Vagina (tissue), 2 donors: ENCODE measurements at places on chromosomes 16 and 17.

DNA sequence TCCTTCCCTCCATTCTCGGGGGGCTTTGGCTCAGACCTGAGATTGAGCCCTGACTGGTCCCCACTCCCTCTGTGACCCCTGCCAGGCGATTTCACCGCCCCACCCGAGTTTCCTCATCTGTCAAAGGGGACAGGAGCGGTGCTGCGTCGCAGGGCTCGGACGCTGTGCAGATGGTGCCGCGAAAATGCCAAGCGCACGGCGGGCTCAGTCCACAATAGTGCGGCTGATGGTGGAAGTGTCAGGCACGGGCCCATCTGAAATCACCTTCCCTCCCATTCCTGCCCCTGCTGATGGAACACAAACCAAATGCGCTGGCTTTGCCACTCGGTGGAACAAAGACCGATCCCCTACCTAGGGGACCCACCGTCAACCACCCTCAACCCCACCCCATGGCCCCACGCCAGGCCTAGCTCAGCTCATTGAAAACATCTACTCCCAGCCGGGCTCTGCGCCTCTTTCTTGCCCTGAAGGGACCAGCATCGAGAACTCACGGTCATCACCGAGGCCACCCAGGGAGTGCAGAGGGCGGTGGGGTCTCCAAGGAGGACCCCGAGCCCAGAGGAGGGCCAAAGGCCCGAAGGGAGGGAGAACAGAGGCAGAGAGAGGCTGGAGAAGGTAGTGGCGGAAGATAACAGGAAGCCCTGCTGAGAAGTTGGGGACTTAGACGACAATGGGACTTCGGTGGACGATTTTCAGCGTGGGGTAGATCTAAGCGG is 1.4 kb downstream of the CARHSP1 start:
- DNase-seq = no peak

DNA sequence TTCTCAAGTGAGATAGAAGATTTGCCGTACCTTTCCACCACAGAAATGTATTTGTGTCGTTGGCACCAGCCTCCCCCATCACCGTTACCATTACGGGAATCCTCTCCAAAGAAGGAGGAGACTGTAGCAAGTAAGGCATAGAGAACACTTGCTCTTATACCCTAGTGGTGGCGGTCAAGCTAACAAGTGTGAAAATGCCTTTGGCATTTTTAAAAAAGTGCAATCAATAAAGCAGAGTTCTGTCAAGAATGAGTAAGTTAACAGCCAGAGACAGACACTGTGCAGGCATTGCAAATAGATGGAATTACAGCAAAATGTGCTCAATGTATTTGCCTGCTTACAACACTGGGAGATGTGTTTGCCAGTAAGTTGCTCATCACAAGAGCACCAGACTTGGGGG is 7.7 kb downstream of the MSL1 start:
- no peak for DNase-seq

- no peak for DNase-seq
Measured at GRCh38 chr16:82007189-82007588, 4.1 kb downstream of the SDR42E1 start.

DNA sequence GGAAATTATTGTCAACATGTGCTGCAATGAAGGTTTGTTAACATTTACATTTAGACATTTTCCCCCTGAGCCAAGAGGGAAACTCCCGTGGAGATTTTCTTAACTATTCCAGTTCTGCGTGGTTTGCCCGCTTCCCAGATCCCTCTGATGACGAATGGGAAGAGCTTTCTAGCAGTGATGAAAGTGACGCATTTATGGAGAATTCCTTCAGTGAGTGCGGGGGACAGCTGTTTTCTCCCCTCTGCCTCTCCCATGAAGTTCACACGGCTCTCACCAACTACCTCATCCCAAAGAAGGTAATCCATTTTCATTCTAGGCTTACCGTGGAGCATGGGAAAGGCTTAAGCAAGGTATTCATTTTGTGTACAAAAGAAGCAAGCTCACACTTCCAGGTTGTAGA is 18.2 kb downstream of the HEATR3 start:
- DNase-seq = no peak
